Bronchus fibroblast of lung (primary cell): ENCODE measurements at places on chromosomes 6 and 20. TPM values are rescaled to one million over a fixed set of nuclear protein-coding genes. Genes with fewer than 3 reads are reported as not detected.

The C20orf96 gene
- total RNA-seq, result 1.8 and 2.8 TPM in 2 replicates

The SASH1 gene
- 11.8 and 12.3 TPM in 2 replicates for total RNA-seq

The TRIM38 gene
- 3.9 and 4.0 TPM in 2 replicates for total RNA-seq

The ENPP3 gene
- total RNA-seq, result under 0.01 and 1.5 TPM in 2 replicates

The IPCEF1 gene
- total RNA-seq, result under 0.01 TPM in 1 of 2 replicates, not detected in the other

The EYS gene
- under 0.01 TPM in 1 of 2 replicates, not detected in the other for total RNA-seq

The MEP1A gene
- not detected in 2 replicates for total RNA-seq

The BEND3 gene
- total RNA-seq, result 1.3 and 1.5 TPM in 2 replicates

The TRIM31 gene
- not detected in 2 replicates for total RNA-seq

The NOX3 gene
- total RNA-seq, result not detected in 2 replicates

The ZNF334 gene
- total RNA-seq, result 1.7 and 1.8 TPM in 2 replicates

The GUCA1A gene
- total RNA-seq, result 1.6 and 1.8 TPM in 2 replicates

The LPIN3 gene
- 10.4 and 11.6 TPM in 2 replicates for total RNA-seq

The SLC17A3 gene
- total RNA-seq, result not detected in 2 replicates

The RTF2 gene
- total RNA-seq, result 63.7 and 64.1 TPM in 2 replicates

The PNLDC1 gene
- not detected in 2 replicates for total RNA-seq

The ADTRP gene
- 0.17 TPM in 1 of 2 replicates, not detected in the other for total RNA-seq

The TAAR6 gene
- not detected in 2 replicates for total RNA-seq

The CLPSL1 gene
- total RNA-seq, result not detected in 2 replicates

The LST1 gene
- total RNA-seq, result not detected in 2 replicates

The GRM1 gene
- not detected in 2 replicates for total RNA-seq

The HFE gene
- 7.2 and 11.1 TPM in 2 replicates for total RNA-seq

The SENP6 gene
- total RNA-seq, result 23.9 and 37.7 TPM in 2 replicates

The KLHDC3 gene
- 83.7 and 84.1 TPM in 2 replicates for total RNA-seq

The ENPP5 gene
- 0.30 and 1.0 TPM in 2 replicates for total RNA-seq

The LHFPL5 gene
- total RNA-seq, result not detected in 2 replicates
